ENCODE measurements at places on chromosomes 1 and 21.

DNA sequence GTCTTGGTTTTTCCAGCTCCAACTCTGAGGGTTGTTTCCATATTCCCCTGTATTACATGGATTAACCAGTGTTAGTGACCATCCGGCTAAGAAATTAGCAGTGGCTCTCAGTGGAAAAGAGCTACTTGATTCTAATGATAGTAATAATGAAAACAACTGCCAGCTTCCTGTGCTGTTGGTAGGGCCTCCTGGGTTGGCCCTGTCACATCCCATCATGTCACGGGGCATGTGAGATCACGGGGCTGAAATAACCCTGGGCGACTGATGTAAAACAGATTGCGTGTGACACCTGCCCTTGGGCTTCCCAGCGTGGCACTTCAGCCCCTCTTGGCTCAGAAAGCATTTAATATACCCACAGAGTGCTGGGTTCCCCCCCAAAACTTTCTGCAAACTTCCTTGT lies 149.0 kb downstream of the ROR1 start:
- no peak for DNase-seq

GRCh38 chr1:30962609-30963508 lies 54.3 kb upstream of the SDC3 start:
- no peak for DNase-seq

DNA sequence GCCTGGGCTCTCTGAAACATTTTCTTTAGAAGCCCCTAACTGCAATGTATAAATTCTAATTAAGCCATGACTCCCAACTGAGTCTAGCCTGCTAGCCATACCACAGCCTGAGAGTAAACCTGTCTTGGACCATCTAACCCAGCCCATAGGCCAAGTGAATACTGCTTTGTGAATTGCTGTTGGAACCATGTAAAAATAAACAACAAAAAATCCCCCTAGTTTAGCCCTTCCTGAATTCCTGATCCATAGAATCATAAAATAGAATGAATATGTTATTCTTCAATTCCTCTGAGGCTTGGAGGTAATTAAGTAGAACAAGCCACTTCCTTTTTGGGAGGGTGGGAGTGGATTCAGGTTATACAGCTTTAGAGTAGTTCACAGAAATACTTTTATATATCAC lies 1496.4 kb downstream of the MRPL39 start:
- DNase-seq: no peak

GRCh38 chr21:24450119-24450518 lies 1157.2 kb downstream of the MRPL39 start:
- DNase-seq: no peak

DNA sequence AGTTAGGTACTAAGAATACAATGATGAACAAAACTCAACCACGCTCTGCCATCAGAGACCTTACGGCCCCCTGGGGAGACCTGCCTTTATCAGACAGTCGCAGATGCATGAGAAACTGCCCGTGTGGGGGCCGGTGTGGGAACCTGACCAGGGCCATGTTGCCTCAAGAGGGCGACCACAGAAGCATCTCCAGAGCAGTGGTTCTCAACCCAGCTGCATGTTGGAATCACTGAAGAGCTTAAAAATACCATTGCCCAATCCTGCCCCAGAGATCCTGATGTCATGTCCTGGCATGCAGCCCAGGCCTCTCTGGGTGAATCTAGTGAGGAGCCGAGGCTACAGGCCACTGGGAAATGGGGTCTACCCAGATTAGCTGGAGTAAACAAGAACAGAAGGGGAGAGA lies 108.7 kb downstream of the PRDM2 start:
- no peak for DNase-seq

GRCh38 chr1:32010246-32010645 lies 3.4 kb upstream of the KHDRBS1 start:
- DNase-seq: no peak

GRCh38 chr1:193629875-193630274 lies 443.5 kb upstream of the B3GALT2 start:
- no peak for DNase-seq

GRCh38 chr1:195733408-195733807 lies 874.8 kb downstream of the KCNT2 start:
- DNase-seq: no peak

- DNase-seq: no peak
These were observed 7.6 kb downstream of the DENND2D start for GRCh38 chr1:111192658-111193519.

DNA sequence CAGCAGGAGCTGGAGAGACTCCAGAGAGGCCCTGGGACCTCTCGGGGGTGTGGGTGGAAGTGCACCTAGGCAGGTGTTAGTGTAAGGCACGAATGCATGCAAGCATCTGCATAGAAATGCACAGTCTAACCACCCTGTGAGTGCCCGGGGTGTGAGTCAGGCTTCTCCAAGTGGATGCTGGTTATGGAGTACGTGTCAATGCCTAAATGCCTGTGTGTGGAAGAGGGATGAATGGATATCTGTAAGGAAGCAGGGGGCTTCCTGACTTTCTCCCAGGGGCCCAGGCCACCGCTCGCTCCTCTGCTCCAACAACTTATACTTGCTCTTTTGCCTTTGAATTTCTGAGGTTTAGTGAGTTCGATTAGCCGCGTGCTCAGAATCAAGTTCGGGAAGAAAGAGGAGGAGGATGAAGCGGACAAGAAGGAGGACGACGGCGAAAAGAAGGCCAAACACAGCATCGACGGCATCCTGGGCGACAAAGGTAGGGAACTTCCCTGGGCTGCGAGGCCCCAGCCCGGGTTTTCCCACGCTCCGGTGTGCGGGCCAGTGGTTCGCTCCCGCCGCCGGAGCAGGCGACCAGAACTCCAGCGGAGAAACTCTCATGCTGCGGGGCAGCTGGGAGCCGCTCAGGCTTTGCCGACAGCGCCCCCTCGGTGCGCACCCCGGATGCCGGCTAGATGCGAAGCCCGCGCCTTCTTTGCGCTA lies 5.4 kb downstream of the PAX7 start:
- no peak for DNase-seq

DNA sequence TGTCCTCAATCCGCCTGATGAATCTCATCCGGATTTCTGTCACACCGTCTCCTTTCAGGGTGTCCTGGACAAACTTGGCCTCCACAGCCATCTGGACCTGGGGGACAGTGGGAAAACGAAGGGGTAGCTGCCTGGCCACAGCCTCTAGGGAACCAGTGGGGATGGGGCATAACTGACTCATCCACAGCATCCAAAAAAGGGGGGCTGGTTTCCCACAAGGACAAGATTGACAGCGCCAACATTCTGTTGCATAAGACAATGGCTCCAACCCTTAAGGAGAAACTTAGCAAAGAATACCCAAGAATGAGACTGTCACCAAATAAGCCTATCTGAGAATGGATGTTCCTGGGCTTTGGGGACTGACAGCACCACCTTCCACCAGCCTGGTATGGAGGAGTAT lies 12.1 kb downstream of the TRAPPC3 start:
- DNase-seq: no peak

GRCh38 chr1:159908031-159908940 lies 8.3 kb upstream of the CFAP45 start:
- no peak for DNase-seq

DNA sequence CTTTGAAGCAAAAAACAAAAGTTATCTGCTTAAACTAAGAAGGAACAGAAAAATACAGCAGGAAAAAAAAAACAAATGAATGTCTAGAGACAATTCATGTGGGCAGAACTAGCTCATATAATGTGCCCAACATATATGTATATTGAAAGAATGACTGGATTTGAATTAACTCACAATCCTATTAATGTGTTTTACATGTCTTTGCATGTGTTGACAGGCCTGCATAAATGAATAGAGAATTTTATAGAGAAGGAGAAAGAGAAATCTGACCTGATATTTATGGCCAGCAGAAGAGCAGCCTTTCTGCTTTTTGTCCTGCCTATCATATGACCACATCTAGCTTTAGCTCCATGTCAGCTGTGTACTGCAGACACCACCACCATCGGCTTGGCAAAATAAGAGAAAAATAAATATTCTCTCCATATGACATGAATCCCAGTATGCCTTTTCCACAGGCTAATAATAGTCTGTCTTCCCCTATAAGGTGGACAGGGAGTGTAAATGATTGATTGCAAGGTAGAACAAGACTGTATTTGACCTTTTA lies 171.5 kb upstream of the PALMD start:
- no peak for DNase-seq

GRCh38 chr1:202270871-202271326 lies 70.8 kb downstream of the UBE2T start:
- DNase-seq: no peak

DNA sequence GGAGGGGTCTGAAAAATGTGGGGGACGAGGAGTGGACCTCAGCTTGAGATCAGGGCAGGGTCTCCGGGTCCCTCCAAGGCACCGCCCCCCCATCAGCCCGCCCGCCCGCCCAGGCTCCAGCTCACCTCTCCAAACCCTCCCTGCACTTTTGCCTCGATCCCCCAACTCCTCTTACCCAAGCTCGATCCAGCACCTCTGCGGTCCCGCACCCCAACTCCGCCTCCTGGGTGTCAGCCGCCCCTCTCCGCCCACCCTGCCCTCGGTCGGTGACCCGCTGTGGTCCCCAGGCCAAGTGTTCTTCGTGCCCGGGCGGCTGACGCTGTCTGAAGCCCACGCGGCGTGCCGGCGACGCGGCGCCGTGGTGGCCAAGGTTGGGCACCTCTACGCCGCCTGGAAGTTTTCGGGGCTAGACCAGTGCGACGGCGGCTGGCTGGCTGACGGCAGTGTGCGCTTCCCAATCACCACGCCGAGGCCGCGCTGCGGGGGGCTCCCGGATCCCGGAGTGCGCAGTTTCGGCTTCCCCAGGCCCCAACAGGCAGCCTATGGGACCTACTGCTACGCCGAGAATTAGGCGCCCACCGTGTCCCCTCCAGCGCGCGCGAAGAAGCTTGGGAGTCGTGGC lies 5.7 kb downstream of the HAPLN2 start:
- DNase-seq: no peak

DNA sequence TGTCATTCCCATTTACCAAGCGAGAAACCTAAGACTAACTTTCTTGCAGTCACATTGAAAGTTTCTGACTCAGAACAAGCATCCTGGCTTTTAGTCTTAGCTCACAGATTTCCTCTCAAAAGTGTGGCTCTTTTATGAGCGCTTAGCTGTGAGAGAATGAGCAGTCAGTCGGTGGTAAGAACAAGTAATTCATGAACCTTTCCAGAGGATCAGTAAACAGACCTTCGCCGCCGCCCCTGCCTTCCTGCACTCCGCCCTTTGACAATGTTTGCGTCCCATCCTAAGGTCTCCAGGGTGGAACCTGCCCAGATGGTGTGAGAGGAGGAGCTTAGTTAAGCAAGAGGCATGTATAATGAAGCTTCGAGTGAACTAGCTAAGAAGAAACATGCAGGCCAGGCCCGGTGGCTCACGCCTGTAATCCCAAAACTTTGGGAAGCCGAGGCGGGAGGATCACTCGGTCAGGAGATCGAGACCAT lies 142.4 kb downstream of the GLUL start:
- DNase-seq: no peak

GRCh38 chr21:25974964-25975363 lies 195.6 kb downstream of the APP start:
- no peak for DNase-seq

GRCh38 chr1:3077081-3077480 lies 8.1 kb downstream of the PRDM16 start:
- no peak for DNase-seq

Data from stimulated activated CD4-positive, alpha-beta T cell treated with anti-CD3 and anti-CD28 coated beads, Interleukin-1b, Interleukin-23, amount 100 ng/mL, for 1 hour (primary cell).